ENCODE measurements at places on chromosomes 5 and 9.

- DNase-seq = no peak
Measured at GRCh38 chr5:147512659-147513379, 3.0 kb upstream of the DPYSL3 start.

DNA sequence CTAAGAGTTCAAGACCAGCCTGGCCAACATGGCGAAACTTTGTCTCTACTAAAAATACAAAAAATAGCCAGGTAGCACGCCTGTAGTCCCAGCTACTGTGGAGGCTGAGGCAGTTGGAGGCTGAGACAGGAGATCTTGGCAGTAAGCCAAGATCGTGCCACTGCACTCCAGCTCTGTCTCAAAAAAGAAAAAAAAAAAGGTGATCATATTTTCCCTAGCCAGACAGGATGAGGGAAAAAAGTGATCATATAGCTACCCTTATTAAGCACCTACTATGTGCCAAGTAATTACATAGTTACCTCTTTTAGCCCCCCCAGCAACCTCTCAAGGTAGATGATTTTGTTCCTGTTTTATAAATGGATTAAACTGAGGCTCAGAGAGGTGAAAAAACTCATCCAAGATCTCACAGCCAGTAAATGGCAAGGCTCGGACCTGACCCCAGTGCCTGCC, 18.1 kb upstream of the RPL26L1 start:
- DNase-seq = no peak

- no peak for DNase-seq
Measured at GRCh38 chr9:93590609-93591234, 14.3 kb downstream of the PHF2 start.

- no peak for DNase-seq
Measured at GRCh38 chr5:176650354-176650884, 3.1 kb downstream of the TSPAN17 start.

DNA sequence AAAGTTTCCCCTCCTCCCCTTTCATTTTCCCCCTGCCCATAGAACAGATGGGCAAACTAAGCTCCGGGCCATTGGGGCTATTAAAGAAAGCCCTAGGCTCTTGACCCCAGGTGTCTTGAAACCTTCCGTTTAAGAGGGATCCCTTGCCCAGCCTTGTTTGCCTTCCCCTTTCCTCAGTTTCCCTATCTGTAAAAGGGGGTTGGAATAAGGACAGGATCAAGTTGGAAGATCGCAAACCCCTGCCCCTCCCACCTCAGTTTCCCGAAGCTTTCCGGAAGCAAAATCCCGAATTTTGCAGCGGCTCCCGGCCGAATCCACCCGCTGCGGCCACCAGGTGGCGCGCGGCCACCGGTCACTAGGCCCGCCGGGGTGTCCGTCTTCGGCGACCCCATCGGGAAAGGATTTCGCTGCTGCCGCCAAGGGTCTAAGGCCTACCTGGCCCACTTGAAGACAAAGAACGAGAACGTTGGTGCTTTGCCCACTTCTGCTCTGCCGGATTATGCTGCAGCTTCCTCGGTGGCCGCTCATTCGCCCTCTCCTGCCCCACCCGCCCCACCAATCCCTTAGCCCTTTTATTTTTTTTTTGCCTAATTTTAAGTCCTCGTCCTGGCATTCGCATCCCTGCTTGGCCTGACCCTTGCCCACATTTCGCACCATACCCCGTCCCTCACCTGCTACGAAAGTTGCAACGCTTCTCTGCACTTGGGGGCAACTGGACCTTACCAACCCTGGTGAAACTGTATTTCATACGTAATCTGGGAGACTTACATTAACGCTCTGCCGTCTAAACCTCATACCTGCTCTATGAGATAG, 962 bp upstream of the NR6A1 start:
- peak; percentile 6 for DNase-seq

- DNase-seq = no peak
Measured at GRCh38 chr9:137380171-137380570, 42.8 kb downstream of the EXD3 start.

DNA sequence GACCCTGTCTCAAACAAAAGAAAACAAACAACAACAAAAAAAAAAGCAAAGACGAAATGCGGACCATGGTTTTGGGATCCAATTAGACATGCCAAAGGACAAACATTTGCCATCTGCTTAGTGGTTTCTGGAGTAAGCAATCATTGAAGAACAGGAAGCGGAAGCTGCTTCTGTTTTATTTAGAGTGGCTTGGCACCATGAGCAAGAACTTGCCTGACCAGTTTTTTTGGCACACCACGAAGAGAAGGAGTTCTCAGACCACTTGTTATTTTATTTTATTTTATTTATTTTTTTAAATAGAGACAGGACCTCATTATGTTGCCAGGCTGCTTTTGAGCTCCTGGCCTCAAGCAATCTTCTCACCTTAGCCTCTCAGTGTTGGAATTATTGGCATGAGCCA, 17.0 kb downstream of the BTF3 start:
- DNase-seq = no peak

DNA sequence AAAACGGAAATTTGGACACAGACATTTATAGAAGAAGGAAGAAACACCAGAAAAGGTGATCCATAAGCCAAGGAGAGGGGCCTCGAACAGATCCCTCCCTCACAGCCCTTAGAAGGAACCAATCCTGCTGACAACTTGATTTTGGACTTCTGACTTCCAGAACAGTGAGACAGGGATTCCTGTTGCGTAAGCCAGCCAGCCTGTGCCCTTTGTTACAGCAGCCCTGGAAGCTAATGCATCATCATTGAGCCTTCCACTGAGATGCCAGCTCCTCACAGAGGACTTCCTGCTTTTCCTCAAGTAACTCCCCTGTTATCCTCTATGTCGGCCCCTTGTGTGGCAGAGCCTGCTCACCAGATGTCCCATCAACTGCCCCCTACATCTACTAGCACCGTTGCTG, 94.1 kb downstream of the JMY start:
- no peak for DNase-seq

DNA sequence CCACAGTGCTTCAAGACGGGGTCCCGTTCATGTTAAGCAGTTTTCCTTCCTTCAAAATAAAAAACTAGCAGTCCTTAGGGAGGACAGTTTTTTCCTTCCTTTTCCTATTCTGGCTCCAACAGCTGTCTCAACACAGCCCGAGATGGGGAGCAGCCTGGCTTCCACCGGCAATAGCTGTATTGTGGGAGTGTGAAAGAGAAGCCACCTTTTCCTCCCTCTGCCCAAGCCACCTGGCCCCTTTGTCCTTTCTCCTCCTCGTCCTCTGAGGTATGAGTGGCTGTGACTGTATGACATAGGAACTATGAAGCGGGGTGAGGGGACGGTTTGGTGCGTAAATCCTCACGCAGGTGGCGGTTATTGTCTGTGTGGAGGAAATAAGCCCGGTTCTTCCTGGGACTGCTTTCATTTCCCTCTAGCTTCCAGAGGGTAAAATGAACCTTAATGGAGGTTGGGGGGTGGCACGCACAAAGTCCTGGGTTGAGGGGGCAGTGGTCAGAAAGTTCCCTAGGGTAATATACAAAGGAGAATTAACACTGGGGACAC, 292.0 kb upstream of the DMRT1 start:
- no peak for DNase-seq

DNA sequence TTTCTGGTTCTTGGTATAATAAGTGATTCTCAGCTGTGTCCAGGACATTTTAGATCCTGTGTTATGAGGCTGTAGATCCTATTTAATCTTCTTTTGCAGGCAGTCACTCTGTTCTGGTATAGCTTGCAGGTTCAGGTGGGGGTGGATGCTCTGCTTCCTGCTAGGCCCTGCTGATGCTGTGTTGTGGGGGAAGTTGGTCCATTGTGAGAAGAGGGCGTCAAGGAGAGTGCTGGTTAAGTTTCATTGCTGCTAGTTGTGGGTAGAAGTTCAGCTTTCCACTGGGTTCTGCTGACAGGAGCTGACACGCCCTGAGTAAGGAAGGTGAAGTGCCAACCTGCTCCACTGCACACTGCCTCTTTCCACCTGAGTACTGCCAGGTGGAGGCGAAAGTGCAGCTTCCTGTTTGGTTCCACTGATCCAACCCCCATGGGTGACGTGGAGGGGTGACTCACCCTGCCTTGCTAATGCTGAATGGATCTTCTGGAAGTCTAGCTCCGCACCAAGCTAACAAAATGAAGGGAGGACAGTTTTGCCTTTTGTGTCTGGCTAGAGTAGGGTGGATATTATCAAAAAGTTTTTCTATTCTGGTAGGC, 16.3 kb downstream of the NMRK1 start:
- no peak for DNase-seq

- DNase-seq = no peak
Measured at GRCh38 chr5:73454379-73455036, 5.9 kb upstream of the FOXD1 start.

- DNase-seq = no peak
Measured at GRCh38 chr5:63055421-63055820, 476.8 kb downstream of the LRRC70 start.

DNA sequence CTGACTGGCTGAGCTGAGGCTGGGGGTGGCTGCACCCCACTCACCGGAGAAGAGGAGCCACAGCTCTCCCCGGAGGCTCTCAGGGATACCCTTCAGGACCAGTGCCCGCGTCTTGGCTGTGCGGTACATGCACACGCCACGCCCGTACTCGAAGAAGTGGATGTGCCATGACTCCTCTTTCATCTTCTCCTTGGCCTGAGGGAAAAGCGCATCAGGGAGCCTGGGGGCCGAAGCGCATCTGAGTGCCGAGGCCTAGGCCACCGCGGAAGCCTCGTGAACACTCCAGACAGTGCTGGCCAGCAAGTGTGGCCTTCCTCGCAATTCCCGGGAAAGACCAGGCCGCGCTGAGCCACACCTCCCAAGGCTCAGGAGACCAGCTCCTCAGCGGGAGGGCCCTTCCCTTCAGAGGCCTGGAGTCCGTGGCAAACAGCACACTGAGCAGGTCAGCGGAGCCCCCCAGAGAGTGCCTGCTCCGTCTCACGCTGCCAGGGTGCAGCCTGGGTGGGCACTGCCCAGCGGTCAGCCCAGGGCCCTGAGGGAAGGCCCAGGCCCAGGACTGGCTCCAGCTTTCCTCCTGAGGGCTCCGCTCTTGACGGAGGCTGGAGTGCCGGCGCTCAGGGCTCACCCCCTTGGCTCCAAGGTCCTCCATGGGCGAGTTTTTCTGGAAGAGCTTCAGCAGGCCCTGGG, 20.5 kb upstream of the MRNIP start:
- no peak for DNase-seq

- no peak for DNase-seq
Measured at GRCh38 chr9:123548741-123549545, 192.9 kb downstream of the CRB2 start.

DNA sequence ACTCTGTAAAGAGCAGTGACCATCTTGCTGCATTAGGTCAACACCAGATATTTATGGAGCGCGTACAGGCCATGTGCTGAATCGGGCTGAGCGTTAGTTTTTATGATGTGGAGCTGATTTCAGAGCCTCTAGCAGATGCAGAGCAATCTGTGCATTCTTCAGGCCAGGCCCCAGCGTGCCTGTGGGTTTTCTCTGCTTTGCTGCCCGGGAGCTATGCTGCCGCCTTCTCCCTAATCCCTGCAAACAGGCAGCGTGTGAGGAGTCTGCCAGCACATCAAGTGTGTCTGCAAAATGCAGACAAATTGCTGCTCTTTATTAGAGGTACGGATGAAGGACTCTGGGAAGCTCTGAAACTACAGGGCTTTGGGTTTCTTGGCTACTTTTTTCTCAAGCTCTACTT, 170.0 kb downstream of the NTRK2 start:
- no peak for DNase-seq

GRCh38 chr5:103522586-103522985, 40.0 kb downstream of the NUDT12 start:
- DNase-seq = no peak

GRCh38 chr5:117794847-117795246, 1193.5 kb downstream of the DTWD2 start:
- no peak for DNase-seq

- DNase-seq = no peak
Measured at GRCh38 chr9:133379153-133380086, 3.3 kb downstream of the STKLD1 start.

GRCh38 chr9:126357074-126357473, 30.4 kb downstream of the MVB12B start:
- no peak for DNase-seq

DNA sequence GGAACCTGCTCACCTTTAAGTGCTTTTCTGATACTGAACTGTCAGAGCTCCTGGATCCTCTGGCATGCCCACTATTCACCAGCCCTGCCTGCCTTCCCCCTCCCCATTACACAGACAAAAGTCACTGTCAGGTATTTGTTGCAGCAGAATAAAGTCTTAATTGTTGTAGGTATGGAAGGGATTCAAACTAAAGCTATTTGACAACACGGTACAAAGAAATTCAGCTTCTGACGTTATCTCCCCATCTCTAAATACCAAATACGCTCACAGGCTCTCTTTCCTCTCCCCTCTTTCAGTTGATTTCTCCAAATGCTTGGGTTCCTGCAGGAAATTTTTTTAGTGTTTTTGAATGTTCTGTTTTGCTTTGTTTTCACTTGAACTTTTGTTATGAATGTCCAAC, 9.3 kb upstream of the TGFBR1 start:
- DNase-seq = no peak

DNA sequence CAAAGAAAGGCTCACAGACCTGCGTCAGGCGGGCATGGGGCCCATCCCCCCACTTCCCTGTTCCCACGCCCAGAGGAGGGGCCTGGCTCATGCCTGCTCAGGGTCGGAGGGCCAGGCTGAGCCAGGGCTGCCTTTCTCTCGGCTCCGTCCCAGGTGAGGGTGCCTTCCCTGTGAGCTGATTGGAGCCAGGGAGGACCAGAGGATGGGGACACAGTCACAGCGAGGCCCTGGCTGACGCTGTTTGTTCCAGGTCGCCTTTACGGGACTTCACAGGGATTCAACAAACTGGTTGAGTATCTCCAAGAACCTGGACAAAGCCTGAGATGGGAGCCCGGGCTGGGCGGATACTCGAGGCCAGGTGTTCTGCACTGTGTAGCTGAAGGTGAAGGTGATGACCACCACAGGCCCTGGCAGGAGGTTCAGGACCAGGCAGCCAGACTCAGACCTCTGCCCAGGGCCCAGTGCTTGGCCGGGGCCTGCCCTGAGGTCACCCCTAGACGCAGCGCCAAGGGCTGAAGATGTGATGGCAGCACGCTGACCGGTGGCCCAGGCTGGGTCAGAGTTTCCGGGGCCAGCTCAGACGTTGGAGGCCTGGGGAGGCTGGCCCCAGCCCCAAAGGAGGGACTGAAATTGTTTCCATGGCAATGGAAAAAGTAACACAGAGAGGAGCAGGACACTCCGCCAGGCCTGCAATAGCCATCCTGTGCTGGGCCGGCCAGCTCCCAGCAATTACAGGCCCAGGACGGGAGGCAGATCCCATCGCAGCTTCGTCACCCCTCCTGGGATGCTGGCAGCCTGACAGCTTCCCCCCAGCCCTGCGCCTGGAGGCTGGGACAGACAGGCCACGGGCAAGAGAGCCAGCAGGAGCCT, 65.3 kb upstream of the ADAMTS2 start:
- no peak for DNase-seq

- DNase-seq = no peak
Measured at GRCh38 chr5:37002176-37002751, 125.7 kb downstream of the NIPBL start.

GRCh38 chr5:170769246-170769645, 14.3 kb upstream of the GABRP start:
- no peak for DNase-seq

DNA sequence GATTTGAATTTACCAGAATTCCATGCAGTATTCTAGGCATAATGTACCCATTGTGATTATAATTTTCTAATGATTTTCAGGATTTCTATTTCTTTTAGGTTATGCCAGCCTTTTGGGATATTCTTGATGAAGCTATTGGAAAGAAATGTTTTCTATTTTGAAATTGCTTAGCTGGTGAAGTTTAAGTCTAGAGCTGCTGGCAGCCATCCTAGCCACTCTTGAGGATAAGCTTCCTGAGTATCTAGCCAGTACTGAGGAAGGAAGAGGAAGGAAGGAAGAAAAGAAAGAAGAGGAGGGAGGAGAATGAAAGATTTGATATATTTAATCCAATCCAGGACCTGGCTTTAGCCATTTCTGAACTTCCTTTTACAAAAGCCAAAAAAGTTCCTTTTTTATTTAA, 142.1 kb upstream of the DAB2 start:
- no peak for DNase-seq

All from GOT3 (cell line).